ENCODE measurements at places on chromosomes 11 and 22.

DNA sequence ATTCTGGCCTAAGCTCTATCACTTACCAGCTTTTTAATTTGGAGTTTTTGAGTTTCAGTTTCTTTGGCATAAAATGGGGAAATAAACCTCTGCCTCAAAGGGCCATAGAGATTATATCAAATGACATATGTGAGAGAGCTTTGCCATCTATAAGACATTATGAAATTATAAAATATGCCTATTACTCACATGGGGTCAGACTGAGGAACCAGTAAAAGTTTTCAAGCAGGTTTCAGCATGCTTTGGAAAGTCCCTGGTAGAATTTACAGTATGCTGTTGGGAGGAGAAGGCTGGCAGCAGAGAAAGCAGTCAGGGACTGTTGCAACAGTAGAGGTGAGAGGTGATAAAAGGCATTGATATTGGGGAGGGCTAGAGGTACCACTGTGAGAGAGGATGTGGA is 13.6 kb upstream of the MTNR1B start:
- DNase-seq = no peak

DNA sequence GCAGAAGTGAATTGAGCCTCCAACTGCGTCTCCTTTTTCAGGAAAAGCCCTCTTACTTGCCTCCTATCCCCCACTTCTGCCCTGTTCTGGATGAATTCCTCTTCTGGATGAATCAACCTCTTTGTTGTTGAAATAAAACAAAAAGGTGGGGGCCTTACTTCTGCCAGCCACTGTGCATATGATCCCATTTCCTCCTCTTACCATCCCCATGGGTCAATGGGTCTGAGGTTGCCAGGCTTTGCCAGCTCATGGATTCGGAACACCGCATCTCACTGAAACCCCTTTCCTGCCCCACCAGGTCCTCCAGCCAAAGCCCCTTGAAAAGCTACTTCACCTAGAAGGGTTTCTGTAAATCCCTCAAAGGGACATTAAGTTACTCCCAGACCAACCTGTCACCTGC is 3.7 kb upstream of the CHST1 start:
- no peak for DNase-seq

GRCh38 chr11:85029964-85030363 is 597.2 kb downstream of the DLG2 start:
- DNase-seq = no peak

DNA sequence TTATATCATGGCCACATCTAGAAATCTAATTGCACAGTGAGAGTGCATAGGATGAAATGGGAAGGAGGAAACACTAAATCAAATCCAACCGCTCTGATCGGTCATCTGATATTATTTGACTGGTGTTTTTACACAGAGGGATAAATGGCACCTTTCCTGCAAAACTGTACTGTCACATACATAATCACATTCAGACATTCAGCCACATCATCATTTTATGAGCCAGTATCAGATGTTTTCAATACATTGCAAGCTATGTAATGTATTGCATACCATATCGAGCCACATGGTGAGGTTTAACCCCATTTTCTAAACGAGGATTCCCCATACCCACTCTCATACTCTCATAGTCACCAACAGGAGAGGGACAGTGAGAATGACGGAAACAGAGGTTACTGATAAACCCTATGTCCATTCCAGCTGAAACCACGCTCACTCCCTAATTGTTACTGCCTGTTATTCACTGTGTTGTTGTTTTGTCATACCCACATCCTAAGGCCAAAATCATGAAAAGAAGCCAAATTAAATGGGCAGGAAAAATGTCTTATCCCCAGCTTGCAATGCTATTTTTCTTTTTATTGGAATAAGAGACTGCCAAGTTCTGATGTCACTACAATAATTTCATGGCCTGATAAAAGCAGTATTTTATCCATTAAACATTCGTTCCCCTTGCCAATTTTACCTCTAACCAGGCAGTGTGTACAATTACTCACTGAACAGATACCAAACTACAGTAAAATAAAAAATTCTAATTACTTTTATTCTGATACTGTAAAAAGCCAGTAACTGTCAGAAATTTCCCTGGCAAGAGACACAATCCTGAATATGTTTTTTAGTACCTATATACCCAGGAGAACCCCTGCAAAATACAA is 9.0 kb downstream of the CDON start:
- no peak for DNase-seq

GRCh38 chr11:67281552-67282150 is 7.5 kb upstream of the ANKRD13D start:
- DNase-seq = no peak

DNA sequence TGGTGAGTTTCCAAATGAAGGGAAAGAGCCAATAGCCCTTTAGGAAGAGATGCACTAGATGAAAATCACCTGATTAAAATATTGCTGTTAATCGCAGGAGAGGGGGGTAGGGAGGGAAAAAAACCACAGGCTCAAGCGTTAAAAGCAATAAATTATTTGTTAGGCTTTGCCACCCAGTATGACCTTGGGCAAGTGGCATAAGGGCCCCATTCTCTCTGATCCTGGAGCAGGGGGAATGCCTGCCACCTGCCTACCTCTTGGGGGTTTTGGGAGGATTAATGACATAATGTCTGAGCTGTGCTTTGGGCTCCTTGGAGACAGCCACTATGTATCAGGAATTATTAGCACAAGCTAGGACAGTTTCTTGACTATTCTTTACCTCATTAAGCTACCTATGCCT is 80.0 kb downstream of the ZNRF3 start:
- no peak for DNase-seq

DNA sequence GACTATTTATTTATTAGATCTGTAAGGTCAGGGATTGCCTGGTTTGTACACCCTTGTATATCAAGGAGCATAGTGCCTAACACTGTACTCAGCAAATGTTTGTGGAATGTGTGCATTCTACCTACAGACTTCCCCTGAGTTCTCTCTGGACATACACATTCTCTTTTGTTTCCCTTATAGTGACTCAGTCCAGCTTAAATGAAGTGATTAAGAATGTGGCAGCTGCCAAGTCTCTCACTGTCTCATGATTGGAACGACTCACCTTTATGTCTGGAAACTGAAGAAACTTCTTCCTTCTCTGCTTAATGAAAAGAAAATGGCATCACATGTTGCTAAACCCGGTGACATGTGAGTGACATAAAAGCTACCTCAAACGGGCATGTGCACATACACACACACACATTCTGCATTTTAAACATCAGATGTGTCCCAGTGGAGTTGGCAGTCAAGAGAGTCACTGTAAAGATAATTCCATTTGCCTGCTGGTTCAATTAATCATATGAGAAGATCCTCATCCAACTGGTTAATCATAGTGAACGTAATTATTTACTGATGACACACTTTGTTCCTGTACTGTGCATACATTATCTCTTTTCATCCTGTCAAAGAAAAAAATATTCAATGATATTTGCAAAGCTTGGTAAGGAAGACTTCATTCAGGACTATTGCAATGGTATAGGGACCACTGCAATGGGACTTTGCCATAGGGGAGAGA is 42.8 kb downstream of the GLYAT start:
- no peak for DNase-seq

GRCh38 chr22:31707519-31707918 is 42.4 kb downstream of the PRR14L start:
- no peak for DNase-seq

GRCh38 chr11:45851228-45851627 is 4.0 kb downstream of the CRY2 start:
- no peak for DNase-seq

- DNase-seq = no peak
Observed at GRCh38 chr22:27514601-27515523, 286.7 kb downstream of the MN1 start.

- DNase-seq = no peak
Observed at GRCh38 chr11:6273188-6273587, 13.6 kb downstream of the CCKBR start.

- no peak for DNase-seq
Observed at GRCh38 chr22:39714321-39714720, 143.8 kb downstream of the CACNA1I start.

DNA sequence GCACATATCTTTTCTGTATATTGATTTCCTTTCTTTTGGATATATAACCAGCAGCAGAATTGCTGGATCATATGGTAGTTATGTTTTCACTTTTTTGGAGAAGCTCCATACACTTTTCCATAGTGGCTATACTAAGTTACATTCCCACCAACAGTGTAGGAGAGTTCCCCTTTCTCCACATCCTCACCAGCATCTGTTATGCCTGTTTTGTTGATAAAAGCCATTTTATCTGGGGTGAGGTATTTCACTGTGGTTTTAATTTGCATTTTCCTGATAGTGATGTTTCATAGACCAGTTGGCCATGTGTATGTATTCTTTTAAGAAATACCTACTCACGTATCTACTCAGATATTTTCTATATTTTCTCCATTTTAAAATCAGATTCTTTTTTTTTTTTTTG is 419.3 kb upstream of the FAT3 start:
- DNase-seq = no peak

DNA sequence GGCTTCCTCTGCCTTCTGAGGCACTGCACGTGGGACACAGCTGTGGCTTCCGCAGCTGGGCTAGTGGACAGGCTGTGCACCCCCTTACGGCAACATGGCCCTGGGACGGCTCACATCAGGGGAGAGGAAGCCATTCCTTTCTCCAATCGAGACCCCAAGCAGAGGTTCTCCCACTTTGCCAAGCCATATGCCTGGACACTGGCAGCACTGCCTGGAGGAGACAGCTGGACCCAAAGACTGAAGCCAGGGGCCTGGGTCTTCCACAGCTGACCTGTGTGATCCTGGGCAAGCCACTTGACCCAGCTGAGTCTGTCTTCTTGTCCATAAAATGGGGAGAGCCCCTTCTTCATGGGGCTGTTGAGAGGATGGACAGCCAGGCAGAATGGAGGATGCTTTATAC is 65.4 kb downstream of the SHISAL1 start:
- DNase-seq = no peak

DNA sequence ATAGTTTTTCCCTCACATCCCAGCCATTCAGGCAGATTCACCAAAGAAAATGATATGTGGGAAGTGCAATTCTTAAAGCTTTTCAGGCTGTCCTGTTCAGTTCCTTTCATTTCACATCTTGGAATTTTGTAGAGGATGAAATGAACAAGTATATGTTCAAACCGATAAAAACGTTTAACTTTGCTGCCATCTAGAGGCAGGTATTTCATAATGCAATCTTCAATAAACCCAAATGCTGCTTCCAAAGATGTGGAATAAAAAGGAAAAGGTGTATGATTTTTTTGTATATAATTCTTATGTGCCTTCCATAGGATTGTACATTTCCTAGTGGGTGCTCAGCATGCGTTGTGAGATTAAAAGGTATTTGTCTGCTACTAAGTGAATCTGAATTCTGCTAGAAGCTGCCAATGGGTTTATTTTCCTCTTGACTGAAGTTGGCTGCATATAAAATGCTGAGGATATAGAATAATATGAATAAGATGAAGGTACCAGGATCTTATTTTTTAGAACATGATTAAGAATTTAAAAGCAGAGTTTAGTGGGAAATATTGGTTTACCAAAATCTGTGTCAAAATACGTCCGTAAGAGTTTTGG is 199.3 kb downstream of the PGR start:
- no peak for DNase-seq

GRCh38 chr11:27616711-27617110 is 83.5 kb downstream of the BDNF start:
- DNase-seq = no peak

GRCh38 chr11:132300283-132300682 is 929.9 kb downstream of the NTM start:
- no peak for DNase-seq

- DNase-seq = no peak
Observed at GRCh38 chr22:17884893-17885292, 110.6 kb upstream of the BID start.

- DNase-seq = no peak
Observed at GRCh38 chr11:19811380-19811779, 98.7 kb downstream of the NAV2 start.

GRCh38 chr11:742156-742546 is 5.1 kb upstream of the TALDO1 start:
- no peak for DNase-seq

- no peak for DNase-seq
Observed at GRCh38 chr11:14308114-14308896, 50.7 kb downstream of the RRAS2 start.

GRCh38 chr11:35594680-35595079 is 23.6 kb upstream of the FJX1 start:
- DNase-seq = no peak

GRCh38 chr11:34542089-34542488 is 28.5 kb upstream of the ELF5 start:
- DNase-seq = no peak

DNA sequence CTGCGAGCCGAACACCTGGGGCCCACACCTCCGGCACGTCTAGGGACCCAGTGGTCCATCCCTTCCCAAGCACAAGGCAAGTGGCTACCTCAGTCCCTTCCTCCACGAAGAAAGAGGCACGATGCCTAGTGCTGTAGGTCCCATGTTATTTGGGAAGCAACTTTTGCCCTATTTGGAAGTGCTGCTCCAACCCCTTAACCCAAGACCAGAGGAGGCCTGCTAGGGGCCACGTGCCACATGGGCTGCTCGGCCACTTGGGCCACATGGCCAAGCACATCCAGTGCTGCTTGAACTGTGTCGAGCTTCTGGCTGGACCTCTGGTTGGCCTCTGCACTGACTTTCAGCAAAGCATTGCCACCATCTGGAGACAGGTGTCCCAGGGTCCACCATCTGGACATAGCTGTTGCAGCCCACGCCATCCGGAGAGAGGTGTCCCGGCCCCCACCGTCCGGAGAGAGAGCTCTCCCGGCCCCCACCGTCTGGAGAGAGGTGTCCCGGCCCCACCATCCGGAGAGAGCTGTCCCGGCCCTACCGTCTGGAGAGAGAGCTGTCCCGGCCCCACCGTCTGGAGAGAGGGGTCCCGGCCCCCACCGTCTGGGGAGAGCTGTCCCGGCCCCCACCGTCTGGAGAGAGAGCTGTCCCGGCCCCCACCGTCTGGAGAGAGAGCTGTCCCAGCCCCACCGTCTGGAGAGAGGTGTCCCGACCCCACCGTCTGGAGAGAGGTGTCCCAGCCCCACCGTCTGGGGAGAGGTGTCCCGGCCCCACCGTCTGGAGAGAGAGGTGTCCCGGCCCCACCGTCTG is 6.5 kb upstream of the B4GALNT4 start:
- no peak for DNase-seq

DNA sequence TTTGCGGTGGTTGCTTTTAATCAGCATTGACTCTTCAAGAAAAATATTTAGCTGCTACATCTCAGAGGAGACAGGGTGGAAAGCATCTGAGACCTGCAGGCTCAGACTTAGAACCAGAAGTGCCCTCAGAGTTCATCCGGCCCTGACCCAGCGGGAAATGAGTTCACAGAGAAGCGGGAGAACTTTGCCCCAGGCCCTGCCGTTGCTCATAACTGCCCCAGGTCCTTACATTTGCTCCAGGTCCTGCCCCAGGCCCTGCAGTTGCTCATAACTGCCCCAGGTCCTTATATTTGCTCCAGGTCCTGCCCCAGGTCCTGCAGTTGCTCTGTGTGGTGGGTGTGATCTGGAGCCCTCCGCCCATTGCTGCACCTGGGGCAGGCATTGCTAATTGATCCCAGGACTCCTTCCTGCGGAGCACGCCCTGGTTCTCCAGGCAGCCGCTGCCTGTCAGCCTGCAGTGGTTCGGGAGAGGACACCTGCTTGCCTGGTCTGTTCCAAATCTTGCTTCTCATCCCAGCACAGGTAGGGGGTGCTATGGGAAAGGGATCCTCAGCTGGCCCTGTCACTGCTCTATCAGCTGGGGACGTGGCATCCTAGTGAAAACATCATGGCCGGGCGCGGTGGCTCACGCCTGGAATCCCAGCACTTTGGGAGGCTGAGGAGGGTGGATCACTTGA is 58.1 kb upstream of the PPP6R3 start:
- DNase-seq = no peak
